Ecto neural progenitor cell (in vitro differentiated cells): ENCODE measurements at places on chromosomes 16 and 17.
A peak's percentile ranks its signal among the peaks of the same experiment; 100 is the strongest.

DNA sequence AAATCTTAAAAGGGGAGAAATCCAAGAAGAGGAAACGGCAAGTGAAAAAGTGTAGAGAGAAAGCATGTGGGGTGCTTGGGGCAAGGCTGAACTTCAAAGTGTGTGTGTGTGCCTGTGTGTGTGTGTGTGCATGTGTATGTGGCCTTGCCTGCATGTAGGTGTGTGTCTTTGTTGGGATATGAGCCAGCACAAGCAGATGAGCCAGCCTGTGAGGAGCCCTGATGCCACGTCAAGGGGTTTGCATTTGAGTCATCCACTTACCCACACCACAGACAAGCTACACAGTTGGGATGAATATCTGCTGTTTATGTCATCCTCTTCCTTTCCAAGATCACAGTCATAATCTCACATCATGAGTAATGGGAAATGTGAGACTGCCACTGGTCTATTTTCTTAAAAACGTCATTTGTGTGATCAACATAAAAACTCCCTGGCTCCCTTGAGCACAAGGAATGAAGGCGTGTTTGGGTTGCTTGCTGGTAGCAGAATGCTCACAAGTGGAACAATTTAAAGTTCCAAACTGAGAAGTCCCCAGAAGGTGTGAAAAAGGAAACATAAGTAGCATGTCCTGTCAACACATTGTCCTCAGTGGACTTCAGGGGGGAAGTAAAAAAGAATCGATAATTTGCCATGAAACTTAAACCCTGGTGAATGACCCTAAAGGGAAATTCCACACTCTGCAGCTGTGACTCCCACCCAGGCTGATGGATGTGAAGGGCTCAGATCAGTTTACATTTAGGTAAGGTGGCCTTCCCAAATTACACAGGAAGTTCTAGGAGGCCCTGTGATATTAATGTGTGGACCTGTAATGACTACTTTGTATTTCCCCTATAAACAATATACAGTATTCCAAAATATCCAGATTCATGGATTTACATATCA is 14.7 kb downstream of the KCTD19 start:
- DNase-seq: no peak

DNA sequence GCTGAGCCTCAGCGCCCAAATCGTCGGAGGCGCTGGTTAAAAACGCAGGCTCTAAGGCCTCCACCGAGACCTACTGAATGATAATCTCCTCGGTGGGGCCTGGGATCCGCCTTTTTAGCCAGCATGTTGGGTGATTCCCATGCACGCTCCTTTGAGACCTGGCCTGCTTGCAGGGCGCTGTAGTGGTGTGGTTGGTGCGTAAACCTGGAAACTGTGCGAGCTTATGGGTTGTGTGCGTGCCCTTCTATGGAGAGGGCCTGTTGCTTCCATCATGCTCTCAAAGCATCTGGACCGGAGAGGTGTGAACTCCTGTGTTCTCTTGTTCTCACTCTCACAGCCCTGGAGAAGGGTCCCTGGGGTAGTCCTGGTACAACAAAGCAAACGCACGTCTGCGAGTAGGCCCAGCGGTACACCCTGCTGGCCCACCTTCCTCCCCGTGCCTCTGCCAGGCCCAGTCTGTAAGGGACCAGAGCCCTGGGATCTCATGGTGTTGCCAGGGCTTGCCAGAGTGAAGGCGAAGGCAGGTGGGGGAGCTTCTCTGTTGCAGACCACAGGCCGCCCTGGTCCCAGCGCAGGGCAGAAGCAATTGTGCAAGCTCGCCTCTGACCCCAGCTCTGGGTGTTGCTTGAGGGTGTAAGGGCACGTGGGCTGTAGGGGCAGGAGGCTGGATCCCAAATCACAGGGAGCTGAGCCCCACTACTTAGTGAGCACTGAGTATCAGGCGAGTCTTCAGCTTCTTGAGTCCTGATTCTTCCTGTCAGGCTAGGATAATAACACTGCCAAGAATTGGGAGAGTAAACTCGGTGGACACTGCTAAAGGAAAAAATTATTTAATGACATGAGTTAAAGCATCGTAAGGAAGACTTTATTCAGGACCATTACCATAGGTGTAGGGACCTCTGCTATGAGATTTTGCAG is 879 bp upstream of the LRRC75A start:
- DNase-seq: no peak

GRCh38 chr17:46764709-46765401 is 53.6 kb downstream of the WNT3 start:
- DNase-seq: peak; percentile 48

GRCh38 chr17:45973099-45973780 is 25.8 kb upstream of the STH start:
- no peak for DNase-seq

- DNase-seq: no peak
These were observed at the start of gene MIF4GD for GRCh38 chr17:75270966-75271232. TSS of gene MIF4GD (minus strand) at chr17:75271231. CDS start at chr17:75270195, 1,036 bp downstream.

- no peak for DNase-seq
These were observed 4.1 kb downstream of the B3GNT9 start for GRCh38 chr16:67146523-67147357.

DNA sequence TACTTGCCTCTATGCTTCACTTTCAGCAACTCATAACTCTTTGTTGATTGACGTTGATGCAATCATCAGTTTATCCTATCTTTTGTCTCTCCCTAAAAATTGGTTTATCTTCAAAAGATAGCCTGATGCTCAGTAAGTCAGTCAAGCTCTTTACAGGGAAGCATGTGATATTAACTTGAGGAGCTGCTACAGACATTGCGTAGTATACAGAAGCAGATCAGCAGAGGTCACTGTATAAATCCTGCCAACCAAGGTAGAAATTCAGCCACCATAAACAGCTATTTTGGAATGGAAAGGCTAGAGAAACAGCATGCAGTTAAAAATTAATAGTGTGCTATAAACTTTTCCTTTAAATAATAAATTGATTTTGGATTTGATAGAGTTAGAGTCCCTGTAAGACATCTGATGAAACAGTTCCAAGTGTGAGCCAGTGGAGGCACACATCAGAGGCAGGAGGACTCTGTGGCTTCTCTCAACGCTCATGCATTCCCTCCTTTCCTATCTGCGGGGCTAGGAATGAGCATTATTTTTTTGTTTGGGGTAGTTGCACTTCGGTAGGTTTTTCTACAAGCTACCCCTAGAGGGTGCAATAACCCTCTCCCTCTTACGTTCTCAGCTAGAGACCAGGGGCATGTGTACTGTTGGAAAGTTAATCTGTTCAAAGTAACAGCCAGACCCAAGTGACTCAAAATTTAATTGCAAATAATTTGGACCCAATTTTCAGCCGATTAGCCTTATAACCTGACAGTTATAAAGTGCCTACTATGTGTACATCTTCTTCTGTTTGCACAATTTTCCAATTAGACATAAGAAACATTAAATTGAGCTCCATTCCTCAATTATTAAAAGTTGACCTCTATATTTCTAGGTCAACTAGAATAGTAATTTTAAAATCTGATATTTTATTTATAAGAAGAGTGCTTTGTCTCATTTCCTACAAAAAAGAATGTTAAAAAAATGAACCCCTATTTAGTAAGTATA is 647.7 kb upstream of the SOX9 start:
- peak; percentile 51 for DNase-seq

DNA sequence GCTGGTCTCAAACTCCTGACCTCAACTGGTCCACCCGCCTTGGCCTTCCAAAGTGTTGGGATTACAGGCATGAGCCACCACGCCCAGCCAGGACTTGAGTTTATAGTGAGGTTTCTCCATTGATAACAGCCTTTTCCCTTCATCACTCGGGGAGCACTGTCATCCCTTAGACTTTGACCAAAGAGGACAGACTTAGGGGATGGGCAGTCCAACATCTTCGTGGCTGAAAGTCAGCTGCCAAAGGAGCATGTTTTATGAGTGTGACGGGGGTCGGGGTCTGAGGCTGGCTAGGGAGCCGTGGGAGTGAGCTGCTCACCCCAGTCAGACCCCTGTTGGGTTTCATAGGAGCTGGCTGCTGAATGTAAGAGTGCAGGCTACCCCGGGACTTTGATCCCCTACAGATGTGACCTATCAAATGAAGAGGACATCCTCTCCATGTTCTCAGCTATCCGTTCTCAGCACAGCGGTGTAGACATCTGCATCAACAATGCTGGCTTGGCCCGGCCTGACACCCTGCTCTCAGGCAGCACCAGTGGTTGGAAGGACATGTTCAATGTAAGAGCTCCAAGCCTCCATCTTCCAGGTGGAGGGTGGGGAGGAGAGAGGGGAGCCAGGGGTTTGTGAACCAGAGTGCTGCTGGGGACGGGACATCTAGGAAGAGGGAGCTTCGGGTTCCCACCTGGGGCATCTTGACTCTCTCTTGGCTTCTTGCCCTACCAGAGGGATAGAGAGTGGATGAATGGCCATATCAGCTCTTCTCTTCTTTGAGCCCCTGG is 3.1 kb downstream of the DHRS11 start:
- DNase-seq: no peak

DNA sequence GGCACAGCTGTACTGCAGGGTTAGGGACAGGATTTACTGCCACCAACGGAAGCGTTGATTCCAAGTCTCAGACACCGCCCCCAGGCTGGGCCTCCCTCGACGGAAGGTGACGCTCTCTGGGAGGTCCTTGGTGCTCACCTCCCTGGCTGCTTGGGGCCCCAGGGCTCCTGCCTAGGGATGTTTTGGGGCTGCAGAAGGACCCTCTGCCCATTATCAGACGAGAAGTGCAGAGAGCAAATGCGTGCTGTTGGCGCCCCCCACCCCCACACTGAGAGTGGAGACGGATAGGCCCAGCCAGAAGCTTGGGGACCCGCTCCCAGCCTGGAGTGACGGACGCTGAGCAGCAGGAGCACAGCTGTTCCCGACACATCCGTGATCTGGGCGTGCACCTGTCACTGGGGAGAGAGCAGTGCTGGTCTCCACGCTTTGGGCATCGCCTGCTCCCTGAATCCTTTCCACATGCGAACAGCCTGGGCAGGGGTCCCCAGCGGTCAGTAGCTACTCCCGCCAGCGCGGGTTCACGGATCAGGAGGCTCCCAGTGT is 5.1 kb upstream of the SOX8 start:
- DNase-seq: no peak

DNA sequence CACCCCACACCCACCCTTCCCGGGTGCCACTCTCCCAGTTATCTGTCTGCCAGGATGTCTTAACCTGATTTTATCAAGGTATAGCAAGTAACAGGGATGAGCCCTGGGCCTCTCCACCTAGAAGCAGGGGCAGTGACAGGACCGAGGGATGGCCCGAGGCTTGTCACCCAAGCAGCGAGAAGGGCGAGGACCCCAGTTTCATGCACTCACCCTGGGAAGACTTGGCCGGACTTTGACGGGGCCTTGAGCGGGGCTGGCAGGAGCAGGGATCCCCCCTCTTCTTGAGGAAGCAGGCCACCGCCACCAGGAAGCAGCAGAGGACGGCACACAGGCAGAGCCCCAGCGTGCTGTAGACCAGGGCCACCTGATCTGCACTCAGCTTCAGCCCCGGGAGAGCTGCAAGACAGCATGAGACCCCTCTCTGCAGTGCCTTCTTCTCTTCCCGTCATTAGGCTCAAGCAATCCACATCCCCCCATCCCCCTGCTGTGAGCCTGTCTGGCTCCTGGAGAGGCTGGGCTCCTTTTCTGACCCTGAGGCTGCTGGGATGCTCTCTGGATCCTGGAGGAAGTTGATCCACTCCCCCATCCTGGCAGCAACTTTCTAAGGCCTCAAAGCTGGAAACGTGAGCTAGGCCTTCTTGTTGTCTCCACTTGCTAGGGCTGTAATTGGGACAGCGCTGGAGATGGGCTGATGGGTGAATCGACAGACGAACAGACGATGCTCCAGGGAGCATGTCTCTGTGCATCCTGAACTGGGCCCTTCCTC is 31.6 kb downstream of the TNFRSF13B start:
- peak; percentile 50 for DNase-seq

GRCh38 chr17:72021417-72022041 is 99.3 kb upstream of the SOX9 start:
- DNase-seq: no peak

- DNase-seq: no peak
These were observed 69.8 kb downstream of the RMI2 start for GRCh38 chr16:11414815-11415775.

DNA sequence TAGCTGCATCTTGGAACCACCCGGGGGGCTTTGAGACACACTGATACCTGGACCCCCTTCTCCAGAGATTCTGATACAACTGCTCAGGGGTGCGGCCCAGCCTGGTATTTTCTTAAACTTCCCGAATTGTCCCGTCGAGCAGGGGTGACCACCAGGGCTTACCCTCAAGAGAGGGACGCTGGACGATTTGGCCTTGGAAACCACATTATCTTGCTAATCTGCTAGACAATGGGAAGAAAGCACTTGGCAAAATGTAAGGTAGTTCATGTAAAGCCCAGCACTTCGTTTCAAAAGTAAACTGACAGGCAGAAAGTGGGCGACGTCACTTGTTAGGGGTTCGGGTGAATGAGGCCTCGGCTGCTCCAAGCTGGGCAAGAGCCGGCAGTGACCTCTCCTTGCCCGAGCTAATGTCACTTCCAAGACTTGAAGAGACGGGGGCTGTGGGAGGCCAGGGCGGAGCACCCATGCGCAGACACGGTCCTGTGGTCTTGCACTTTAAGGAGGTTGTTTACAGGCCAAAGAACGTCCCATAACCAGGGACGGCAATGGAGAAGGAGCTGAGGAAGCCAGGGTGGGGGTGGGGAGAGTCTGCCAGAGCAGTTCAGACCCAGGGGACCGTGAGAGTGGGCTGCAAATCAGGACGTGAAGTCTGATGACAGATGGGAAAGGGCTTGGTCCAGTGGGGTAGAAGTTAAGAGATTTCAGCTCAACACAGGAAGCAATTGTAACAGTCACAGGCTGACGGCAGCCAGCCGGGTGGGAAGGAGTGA is 152.7 kb upstream of the GSE1 start:
- no peak for DNase-seq

DNA sequence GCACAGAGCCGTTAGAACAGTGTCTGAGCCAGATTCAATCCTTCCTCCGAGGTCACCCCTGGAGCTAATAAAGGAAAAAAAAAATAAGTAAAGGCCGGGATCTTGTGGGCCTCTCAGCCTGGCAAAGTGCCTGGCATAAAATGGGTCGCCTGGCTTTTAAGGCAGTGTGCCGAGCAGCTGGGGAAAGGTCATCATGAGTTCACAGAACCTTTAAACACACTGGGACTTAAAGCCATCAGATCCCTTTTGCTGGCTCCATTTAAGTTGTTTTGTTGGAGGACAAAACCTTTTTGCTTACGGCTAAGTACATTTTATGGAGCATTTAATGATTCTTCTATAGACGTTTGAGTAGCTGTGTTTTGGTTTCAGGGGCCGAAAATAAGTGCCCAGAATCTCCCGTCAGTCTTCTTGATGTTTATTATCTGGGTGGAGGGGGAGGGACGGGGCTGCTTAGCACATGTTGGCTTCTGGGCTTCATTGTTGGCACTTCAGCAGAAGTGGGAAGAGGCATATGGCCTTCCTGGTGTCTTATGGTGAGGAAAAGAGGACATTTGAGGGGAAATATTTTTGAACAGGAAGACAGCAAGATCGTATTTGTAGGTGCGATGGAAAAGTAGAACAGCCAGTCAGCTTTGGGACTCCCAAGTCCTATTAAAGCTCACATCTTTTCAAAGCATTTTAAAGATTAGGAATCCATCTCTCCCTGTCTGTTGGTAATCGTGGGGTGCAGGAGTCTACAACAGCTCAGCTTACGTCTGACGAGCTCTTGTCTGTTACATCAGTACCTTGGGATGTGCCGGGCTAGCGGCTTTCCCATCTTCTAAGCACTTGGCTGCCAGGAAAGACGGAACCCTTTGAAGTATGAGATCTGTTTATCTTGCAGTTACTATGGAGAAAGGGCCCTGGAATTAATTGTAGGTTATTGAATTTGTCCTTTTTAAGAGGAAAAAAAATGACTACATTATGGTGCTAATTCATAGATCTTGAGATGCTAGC is 31.1 kb downstream of the RBFOX1 start:
- DNase-seq: no peak
